ENCODE measurements at places on chromosomes 13 and 19.

DNA sequence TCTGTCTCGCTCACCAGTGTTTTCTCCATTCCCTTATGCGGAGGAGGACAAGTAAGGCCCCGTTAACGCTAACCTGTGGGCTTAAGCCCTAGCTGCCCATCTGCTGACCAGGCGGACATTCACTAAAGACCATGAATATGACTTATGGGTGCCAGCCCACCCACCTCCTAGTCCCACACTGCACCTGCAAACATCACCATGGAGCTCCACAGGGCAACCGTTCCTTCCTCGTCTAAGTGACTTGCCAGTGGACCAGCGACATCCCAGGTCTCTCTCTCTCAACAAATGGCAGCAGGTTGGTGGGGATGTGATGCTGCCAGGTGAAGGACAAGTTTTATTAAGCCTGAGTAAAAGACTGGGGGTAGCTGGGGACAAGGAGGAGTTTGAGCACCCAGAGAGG, 55.2 kb downstream of the CCDC70 start:
- DNase-seq, result no peak

DNA sequence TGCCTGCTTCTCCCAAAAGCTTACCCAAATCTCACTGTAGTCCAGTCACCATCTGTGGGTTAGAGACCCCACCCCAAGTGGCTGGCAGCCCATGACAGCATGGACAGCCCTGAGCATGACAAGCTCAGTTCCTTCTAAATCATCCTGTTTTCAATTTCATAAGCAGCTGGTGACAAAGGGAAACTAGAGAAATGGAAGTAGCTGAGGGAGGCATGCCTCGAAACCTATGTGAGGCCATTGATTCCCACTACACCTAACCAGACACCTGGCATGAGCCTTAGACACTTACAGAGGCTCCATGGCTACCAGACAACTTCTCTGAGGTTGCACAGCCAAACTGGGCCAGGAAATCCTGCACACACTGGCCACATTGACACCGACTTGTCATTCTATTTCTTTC, 56.2 kb downstream of the ABCC4 start:
- no peak for DNase-seq

DNA sequence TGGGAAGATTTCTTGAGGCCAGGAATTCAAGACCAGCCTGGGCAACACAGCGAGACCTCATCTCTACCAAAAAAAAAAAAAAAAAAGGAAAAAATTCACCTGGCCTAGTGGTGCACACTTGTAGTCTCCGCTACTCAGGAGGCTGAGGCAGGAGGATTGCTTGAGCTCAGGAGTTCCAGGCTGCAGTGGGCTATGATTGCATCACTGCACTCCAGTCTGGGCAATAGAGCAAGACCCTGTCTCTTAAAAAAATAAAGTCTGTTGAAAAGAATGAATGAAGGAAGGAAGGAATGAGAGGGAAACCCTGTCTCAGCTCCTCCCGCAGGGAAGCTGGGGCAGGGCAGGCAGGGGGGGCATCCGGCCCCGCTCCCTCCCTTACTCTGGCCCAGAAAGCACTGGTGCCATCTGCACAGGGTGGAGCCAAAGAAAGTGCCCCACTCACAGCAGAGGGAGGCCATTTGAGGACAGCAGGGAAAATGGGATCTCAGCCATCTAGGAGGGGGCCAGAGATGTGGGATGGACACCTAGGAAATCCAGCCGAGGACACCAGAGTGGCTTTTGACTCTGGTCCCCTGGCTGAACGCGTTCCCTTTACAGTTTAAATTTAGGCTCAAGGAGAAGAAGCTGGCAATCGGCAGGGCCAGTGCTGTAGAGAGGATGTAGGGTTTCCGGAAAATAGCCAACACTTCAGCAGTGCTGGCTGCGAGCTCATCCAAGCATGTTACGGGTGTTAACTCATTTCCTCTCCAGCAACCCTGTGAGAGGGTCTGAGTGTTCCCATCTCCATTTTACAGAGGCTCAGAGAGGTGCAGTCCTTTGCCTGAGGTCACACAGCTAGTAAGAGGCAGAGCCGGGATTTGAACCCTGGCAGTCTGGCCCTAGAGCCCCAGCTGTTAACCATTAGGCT, 3.6 kb upstream of the HPN start:
- no peak for DNase-seq

- no peak for DNase-seq
These were observed 8.6 kb upstream of the BCAT2 start for GRCh38 chr19:48819366-48819816.

GRCh38 chr19:15449620-15450527, at the start of gene WIZ:
Gene WIZ (minus strand): TSS chr19:15449956. CDS start chr19:15448307, 1,649 bp downstream.
- peak; percentile 76 for DNase-seq

DNA sequence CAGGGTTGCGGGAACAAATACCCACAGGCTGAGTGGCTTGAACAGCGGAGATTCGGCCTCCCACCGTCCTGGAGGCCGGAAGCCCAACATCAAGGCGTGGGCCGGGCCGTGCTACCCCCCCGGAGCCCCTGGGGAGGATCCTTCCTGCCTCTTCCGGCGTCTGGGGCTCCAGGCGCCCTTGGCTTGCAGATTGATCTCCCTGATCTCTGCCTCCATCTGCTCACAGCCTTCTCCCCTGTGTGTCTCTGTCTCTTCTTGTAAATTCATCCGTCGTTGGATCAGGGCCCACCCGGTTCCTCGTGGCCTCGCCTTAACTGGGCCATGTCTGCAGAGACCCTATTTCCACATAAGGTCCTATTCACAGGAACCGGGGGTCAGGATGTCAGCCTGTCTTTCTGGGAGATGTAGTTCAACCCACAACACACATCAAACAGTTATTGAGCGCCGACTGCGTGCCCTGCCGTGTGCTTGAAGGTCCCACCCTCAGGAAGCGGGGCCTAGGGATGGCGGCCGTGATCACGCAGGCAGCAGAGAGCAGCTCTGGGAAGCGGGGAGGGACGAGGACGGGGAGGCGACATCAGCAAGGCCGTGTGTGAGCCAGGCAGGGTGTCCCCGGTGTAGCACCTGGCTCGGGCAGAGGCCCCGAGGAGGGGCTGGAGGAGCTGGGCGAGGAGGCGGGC, 21.3 kb downstream of the HCN2 start:
- DNase-seq, result peak; percentile 73

GRCh38 chr19:45323671-45324081, 1.0 kb upstream of the CKM start:
- DNase-seq, result no peak

- DNase-seq, result no peak
These were observed 1.5 kb downstream of the NDFIP2 start for GRCh38 chr13:79482281-79482970.

GRCh38 chr13:58858870-58859371, 1227.4 kb downstream of the PCDH17 start:
- DNase-seq, result no peak

DNA sequence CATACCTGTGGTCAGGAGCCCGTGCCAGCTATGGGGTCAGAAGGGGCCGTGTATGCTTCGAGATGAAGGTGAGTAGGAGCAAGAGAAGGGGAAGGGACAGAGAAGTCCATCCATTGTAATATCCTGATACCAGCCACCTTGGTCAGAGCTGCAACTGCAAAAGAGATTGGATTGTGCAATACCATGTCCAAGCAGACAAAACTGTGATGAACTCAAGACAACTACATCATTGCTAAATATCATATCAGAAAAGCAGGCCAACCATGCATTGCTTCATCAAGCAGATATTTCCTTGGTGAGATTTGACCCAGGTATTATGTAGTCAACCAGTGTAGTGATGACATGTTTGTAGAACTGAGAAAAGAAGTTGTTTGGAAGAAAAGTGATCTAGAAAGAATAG, 12.1 kb downstream of the HNRNPUL1 start:
- no peak for DNase-seq

DNA sequence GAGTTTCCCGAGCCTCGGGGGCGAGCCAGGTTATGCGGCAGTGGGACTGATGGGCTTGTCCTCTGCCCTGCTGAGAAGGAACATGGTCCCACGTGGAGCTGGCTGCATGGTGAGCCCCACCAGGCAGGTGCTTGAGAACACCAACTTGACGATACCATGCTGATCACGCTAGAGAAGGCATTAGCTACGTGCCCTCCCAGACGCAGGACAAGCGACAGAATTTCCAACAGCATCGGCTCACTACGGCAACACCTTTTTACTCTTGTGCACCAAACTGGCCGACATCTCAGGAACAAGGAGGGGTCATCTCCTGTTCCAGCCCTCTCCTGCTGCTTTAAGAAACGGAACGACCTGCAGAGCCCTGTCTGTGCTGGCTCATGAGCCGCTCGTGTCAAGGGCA, 8.3 kb downstream of the ZFR2 start:
- DNase-seq, result no peak

DNA sequence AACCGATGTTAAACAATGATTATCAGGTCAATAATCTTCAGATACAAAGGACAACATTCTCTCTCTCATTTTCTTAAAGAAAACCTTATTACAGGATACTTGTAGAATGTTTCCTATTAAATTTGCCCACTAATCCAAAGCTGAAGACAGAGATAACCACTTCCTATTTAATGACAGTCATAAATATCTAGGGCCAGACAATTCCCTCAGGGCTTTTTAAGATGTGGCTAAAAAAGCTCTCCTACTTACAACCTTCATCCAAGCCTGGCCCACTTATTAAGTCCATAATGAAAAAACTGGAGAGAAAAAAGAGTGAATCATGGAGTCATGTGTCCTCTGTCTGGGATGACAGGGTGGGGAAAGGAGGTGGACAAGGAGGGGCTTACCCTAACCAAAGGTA, 235.9 kb downstream of the KLF12 start:
- no peak for DNase-seq

DNA sequence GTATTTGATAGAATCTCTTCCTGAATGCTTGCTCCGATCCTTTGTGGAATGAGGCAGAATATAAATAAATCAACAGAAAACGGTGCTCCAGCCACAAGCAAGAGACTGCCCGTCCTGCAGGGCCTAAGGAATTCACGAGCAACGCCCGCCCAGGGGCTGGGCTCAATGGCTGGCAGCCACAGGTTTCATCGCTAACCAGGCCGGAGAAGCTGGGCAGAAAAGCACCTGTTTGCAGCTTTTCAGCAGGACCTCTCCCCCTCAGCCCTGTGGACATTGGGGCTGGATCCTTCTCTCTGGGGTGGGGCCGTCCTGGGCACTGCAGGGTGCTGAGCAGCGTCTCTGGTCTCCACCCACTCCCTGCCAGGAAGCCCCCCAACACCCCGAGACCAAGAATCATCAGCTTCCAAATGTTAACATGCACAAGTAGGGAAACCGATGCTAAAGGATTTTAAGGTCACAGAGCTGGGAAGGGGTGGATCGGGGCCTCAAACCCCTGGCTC, 102.5 kb downstream of the GADD45B start:
- no peak for DNase-seq

DNA sequence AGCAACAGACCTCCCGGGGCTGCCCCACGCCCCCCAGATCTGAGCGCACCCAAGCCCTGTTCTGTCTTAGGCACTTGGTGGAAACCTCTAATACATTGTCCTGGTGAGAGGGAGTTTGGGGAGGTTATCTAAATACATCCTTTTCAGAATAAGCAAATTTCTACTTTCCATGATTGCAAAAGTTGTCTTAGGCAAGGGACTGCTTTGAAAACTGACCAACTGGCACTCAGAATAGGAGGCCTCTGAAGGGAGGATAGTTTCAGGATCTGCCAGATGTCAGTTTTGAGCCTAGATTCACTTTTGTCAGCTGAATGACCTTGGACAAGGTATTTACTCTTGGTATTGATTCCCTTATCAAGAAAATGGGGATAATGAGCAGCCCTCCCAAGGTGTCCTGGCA, 11.8 kb downstream of the SERP2 start:
- no peak for DNase-seq

DNA sequence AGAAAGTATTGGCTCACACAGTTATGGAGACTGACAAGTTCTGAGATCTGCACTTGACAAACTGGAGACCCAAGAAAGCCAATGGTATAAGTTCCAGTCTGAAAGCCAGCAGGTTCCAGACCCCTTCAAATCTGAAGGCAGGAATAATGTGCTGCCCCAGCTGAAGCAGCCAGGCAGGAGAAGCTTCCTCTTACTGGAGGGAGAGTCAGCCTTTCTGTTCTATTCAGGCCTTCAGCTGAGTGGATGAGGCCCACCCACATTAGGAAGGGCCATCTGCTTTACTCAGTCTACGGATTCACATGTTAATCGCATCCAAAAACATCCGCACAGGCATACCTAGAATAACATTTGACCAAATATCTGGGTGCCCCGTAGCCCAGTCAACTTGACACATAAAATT, 8.2 kb upstream of the VWA8 start:
- DNase-seq, result no peak

DNA sequence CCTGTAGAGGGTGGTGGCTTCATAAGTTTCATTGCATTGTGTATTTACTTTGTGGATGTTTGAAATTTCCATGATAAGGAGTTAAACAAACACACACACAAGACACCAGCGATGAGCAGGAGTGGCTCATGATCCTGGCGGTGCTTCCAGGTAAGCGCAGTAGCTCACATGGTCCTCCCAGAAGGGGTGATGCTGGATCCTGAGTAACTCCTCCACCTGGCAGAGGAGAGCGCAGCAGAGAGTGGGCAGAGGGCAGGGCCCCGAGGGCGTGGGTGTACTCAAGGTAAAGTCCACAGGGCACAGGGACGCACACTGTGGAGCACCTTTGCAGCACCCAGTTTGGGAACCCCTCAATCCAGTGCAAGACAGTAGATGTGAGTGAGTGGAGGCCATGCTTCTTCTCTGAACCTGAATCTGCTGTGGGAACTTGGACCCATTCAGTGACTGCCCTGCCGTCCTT, 54.0 kb downstream of the RFX2 start:
- no peak for DNase-seq

GRCh38 chr13:83895994-83896580, 13.8 kb upstream of the SLITRK1 start:
- DNase-seq, result no peak

DNA sequence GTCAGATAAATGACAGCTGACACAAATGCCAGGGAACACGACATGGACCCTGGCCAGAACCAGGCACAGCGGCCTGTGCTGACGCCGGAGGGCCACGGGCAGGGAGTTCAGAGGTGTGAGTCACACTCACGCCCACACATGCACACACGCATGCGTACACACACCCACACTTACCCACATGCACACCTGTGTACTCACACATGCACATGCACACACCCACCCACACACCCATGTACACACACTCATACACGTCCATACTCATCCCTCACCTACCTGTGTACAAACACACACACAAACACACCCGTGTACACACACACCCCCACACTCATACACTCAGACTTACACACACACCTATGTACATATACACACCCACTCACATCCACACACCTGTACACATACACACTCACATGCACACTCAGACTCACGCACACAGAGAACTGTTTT, 40.4 kb downstream of the MLLT1 start:
- DNase-seq, result no peak

- DNase-seq, result no peak
These were observed 13.4 kb downstream of the RASL11A start for GRCh38 chr13:27283906-27284493.
